NCI-H774 (cell line): ENCODE measurements at places on chromosomes 6 and 20.

DNA sequence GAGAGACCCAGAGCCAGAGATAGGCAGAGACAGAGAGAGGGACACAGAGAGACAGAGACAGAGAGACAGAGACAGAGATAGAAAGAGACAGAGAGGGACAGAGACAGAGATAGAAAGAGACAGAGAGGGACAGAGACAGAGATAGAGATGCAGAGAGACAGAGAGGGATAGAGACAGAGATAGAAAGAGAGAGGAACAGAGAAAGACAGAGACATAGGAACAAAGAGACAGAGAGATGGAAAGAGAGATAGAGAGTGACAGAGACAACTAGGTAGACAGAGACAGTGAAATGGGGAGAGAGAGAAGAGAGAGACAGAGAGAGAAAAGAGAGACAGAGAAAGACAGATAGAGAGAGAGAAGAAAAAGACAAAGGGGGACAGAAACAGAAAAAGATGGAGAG is 165.4 kb upstream of the FOXQ1 start:
- no peak for DNase-seq

- no peak for DNase-seq
Measured at GRCh38 chr6:108807928-108808327, 40.3 kb upstream of the ARMC2 start.

DNA sequence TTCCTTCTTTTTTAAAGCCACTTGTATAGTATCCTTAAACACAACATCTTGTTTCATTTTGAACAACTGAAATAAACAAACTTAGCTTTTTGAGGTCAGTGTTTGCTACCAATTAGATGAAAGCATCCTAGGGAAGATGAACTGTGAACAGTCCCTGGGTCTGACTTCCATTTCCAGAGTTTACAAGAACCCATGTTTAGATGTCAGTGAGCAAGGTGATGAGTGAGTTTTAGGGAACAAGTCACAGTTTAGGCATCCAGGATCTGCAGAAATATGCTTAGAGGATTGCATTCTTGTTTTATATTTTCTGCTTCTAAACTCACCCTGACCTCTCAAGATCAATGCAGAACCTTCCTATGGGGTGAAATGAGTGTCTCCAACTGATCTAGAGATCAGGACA is 3.0 kb downstream of the ZC2HC1B start:
- DNase-seq = no peak

- no peak for DNase-seq
Measured at GRCh38 chr6:156790711-156791319, 13.6 kb downstream of the ARID1B start.

DNA sequence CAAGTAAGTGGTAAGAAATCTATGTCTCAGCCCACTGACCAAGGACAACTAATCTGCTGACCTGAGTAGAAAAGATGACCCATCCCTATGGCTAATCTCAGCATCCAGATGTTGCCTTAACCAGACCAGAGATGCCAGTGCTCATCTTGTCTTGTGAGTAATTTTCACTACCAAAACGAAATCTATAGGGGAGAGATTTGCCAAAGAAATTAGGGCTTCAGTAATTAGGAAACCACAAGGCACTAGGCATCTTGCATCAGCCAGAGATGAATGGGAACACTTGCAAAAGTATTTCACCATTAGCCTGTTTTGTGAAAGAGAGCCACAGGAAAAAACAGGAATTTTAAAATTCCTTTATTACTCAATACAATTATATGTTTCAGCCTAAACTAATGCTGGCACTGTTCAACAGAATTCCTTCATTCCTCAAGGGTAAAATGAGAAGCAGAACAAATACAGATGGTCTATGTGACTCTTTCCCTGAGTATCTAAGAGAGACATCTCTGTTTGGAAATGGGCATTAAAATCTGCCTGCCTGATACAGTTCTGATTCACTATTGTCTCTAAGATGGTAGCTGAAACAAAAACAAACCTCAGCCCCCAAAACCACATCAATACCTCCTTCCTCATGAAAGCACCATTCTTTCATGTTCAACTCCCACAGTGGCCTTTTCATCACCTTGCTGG is 87.8 kb downstream of the GMDS start:
- no peak for DNase-seq

- no peak for DNase-seq
Measured at GRCh38 chr6:167746975-167747374, 79.7 kb upstream of the AFDN start.

GRCh38 chr6:35311390-35312075 is 13.9 kb downstream of the DEF6 start:
- DNase-seq = no peak

GRCh38 chr6:98458708-98459107 is 375.7 kb upstream of the POU3F2 start:
- DNase-seq = no peak

- DNase-seq = no peak
Measured at GRCh38 chr20:54140486-54140885, 33.3 kb downstream of the CYP24A1 start.

GRCh38 chr20:35048739-35049138 is 43.9 kb downstream of the TRPC4AP start:
- DNase-seq = no peak
